Stimulated activated CD4-positive, alpha-beta T cell treated with anti-CD3 and anti-CD28 coated beads, Interleukin-1b, Interleukin-23, amount 100 ng/mL, for 4 hours (primary cell): ENCODE measurements at places on chromosomes 11 and 22.

- DNase-seq = no peak
Measured at GRCh38 chr11:118311518-118311917, 7.0 kb downstream of the CD3E start.

GRCh38 chr11:61828379-61828628 is 204 bp downstream of the FADS2 start:
- no peak for DNase-seq

DNA sequence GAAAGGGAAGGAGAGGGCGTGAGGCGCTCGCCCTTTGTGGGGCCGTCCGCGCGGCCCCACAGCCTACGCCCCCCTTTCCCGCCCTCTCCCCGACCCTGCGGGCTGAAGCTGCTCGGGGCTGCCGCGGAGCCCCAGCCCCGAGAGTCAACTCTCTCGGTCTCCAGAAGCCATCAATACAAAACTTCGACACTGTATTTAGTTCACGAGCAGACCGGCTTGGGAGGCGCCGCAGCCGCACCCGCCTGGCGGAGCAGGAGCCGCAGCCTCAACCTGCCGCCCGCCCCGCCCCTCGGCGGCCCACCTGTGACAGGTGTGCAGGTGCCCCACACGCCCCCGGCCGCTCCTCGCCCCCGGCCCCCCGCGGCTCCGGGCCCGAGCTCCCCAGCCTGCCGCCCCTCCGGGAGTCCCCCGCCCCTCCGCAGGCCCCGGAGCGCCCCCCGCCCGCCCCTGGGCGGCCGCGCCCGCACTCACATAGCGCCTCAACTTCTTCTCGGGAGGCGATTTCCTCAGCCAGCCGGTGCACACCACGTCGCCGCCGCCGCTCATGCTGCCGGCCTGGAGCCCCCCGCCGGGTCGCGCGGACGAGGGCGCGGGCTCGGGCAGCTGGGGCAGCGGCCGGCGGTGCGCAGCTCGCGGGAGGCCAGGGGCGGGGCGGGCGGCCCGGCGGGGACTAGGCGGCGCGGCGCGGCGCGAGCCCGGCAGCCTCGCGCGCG is at the start of gene GAB2:
Gene GAB2 (minus strand): TSS at position 646 of the 713 bp plus-strand sequence. CDS start 100 bp downstream, at position 546.
- no peak for DNase-seq

GRCh38 chr22:36585841-36586240 is 56.9 kb upstream of the EIF3D start:
- DNase-seq = no peak

DNA sequence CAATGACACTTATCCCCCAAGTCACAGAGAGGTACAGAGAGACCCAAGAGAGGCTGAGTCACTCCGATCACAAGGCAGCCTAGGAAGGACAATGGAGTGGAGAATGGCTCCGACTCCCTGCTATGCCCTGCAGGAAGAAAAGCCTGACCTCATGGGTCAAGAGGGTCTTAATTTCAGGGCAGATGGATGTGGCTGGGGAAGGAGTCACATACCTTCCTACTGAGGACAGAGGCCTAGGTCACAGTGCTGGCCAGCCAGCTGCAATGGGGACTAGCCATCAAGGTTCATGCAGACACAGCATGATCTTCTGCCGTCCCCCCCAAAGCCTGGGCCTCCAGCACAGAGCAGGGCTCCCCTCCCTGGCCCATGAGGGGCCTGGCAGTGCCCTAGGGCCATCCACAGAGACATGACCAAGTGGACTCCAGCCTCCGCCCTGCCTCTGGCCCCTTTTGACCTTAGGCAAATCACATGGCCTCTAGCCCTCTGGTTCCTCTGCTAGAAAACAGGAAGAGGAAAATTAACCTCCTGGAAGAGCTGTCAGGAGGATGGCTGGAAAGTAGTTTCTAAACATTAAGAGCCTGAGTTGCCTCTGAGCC is 1.8 kb downstream of the ARRB1 start:
- no peak for DNase-seq

DNA sequence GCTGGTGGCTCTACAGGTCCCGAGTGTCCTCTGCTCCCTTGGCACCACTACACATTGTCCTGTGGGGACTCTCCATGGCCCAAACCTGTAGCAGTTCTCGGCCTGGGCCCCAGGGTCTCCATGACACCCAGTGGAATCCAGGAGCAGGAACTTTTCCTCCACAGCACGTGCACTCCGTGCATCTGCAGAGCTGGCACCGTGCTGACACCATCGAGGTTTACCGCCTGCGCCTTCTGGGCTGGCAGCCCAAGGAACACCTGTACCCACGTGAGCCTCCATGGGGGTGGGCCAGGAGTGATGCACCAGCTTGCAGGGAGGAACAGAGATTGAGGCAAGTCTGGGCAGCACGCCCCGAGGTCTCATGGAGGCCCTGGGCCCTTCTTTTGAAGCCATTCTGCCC is 25.2 kb downstream of the TSPAN32 start:
- no peak for DNase-seq

- DNase-seq = no peak
Measured at GRCh38 chr11:74123008-74123448, 47.8 kb downstream of the C2CD3 start.

GRCh38 chr11:134944986-134945385 is 532.9 kb upstream of the B3GAT1 start:
- DNase-seq = no peak

DNA sequence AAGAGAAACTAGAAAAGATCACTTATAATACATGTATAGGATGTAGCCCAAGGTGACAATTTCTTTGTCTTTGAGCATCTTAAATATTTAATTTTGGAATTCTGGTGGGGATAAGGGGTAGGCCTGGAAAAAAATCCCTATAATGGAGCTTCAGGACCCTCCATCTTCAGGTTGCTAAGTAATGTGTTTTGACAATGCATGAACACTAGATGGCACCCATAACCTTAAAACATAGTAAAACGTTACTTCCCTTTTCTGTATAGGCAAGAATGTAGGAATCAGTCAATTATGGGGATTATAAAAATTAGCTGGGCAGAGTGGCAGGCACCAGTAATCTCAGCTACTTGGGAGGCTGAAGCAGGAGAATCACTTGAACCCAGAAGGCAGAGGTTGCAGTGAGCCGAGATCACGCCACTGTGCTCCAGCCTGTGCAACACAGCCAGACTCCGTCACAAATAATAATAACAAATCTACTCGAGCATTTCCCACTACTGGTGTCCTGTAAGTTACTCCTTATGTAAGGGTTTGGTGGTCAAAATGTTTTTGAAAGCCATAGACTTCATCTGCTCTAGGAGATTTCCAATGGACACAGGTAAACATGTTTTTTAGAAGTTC is 541.9 kb upstream of the CCDC90B start:
- no peak for DNase-seq
